ENCODE measurements at places on chromosomes 6 and 20.

DNA sequence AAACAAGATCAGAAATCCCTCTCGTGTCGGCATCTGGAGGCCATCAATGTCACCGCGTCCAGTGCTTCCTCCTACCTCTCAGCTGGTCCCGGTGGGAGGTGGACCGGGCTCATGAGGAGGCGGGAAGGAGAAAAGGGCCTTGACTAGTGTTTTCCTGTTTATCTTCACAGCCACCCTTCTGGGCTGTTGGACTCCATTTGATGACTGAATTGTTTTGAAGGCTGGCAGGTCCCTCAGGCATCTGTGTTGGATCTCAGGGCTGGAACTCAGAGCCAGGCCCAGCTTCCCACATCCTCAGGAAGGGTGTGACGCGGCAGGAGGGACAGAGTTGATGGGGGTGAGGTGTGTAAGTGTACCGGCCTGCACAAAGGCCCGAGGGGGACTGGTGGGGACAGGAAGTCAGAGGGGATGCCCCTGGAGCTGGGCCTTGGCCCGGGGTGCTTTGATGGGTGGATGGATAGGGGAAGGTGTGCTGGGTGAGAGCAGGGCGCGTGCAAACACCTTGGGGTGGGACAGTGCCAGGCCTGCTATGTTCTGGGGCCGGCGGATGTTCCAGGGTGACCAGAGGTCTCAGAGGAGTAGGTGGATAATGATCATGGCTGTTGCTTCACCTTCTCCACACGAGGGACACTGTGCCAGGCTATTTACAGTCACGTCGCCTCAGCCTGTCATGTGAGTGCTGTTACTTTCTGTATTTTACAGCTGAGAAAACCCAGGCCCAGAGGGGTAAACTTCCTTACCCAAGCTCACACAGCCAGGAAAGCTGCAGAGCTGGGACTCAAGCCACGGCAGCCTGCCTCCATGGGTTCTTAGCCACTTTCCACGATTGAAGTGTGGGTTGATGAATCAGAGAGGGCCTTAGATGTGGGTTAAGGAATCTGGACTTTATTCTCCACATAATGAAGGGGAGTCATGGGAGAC, 17.9 kb upstream of the CHMP4B start:
- DNase-seq: no peak

GRCh38 chr6:5351552-5352210, 90.4 kb downstream of the FARS2 start:
- DNase-seq: no peak

DNA sequence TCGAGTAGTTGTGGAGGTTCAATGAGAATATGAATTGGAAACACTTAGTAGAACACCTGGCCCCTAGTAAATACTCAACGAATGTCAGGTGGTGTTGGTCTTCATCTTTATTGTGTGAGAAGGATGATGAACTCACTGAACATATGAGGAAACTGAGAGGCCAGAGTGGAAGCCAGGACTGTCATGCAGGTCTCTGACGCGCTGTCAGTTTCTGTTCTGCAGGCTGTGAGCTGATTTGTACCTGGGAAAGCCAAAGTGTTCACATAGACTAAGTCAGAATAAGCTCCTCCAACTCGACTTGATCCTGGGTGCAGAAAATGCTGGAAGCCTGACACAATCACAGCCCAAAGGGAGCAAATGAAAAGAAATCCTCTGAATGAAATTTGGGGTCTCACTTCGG, 222.2 kb downstream of the LY86 start:
- DNase-seq: no peak

DNA sequence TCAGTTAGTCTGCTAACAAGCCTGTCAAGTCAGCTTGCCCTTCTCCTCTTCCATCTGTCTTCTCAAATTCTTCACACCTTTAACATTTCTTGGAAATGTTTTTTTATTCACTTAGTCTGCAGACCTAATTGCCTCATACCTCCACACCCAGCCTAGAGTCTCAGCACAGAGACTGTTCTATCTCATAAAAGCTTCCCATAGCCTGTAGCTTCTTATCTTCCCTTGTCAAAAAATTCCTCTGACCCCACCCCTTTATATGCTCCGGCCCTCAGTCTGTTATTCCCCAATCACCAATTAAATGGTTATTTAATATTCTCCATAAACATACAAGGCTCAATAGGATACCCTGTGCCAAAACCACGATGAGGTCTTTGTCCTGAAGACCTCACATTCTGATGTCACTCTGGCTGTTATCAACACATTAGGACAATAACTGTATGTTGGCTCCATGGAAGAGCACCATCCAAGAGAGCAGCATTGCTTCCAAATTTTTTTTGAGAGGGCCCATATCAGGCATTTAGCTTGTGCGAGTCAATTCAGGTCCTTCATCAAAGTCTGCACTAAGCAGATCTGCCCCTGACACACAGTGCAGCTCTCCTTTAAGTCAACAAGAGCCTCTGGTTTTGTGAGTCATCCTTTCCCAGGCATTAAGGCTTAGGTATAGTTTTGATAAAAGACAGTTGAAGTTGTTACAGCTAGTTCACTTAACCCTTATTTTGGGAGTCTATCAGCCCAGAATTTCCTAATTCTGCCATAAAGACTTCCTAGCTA, 83.2 kb upstream of the TBX18 start:
- DNase-seq: no peak

DNA sequence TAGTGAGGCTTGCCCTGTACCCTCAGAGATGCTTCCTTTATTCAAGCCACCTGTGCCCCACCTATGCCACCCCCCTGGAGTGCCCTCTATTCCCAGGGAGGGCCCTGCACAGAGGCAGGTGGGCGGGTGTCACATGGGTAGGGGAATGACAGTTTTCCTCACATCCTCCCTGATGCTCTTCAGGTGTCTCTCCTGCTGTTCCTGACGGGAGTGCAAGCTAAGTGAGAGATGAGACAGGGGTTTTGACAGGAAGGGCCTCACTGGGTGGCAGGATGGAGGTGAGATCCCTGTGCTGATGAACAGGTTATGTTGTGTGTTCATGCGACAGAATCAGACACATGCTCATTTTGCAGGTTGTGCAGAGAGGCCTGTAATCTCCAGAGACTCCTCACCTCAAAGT, 164.1 kb upstream of the CHD6 start:
- DNase-seq: no peak

GRCh38 chr20:59406446-59406845, 106.0 kb downstream of the EDN3 start:
- DNase-seq: no peak

- DNase-seq: no peak
Measured at GRCh38 chr6:55868771-55869479, 6.5 kb downstream of the BMP5 start.

- DNase-seq: no peak
Measured at GRCh38 chr20:3013771-3014170, 29.7 kb upstream of the GNRH2 start.

GRCh38 chr6:7833751-7834070, 76.9 kb downstream of the TXNDC5 start:
- no peak for DNase-seq

GRCh38 chr6:151440930-151441329, 11.0 kb downstream of the RMND1 start:
- DNase-seq: no peak

- no peak for DNase-seq
Measured at GRCh38 chr6:137866200-137866913, 702 bp upstream of the TNFAIP3 start.

- DNase-seq: no peak
Measured at GRCh38 chr20:25274481-25274880, 26.6 kb downstream of the PYGB start.

DNA sequence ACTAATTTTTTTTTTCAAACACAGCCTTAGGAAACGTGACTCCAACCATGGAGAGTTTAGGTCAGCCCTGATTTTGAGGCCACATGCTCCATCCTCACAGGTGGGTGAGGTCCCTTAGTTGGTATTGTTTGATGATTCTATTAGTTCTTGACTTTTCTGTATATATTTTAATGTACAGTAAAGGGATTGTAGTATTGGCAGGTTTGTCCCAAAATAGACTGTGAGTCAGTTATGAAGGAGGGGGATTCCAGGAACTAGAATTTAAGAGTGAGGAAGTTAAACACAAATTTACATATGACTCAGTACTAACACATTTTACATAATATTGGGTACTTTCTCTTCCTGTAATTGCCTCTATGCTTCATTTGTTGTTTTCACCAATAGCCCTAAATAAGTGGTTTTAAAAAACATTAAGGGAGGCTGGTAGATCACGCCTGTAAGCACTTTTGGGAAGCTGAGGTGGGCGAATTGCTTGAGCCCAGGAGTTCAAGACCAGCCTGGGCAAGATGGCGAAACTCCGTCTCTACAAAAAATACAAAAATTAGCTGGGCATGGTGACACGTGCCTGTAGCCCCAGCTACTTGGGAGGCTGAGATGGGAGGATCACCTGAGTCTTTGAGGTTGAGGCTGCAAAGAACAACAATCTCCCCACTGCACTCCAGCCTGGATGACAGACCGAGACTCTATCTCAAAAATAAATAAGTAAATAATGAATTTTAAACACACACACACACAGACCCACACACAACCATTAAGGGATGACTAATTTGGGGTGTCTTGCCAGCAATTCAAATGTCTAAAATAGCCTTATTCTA, 81.8 kb downstream of the SGK1 start:
- DNase-seq: no peak

- DNase-seq: no peak
Measured at GRCh38 chr20:4697189-4697830, 24.4 kb upstream of the PRND start.

GRCh38 chr20:54323227-54323734, 115.4 kb downstream of the PFDN4 start:
- no peak for DNase-seq

DNA sequence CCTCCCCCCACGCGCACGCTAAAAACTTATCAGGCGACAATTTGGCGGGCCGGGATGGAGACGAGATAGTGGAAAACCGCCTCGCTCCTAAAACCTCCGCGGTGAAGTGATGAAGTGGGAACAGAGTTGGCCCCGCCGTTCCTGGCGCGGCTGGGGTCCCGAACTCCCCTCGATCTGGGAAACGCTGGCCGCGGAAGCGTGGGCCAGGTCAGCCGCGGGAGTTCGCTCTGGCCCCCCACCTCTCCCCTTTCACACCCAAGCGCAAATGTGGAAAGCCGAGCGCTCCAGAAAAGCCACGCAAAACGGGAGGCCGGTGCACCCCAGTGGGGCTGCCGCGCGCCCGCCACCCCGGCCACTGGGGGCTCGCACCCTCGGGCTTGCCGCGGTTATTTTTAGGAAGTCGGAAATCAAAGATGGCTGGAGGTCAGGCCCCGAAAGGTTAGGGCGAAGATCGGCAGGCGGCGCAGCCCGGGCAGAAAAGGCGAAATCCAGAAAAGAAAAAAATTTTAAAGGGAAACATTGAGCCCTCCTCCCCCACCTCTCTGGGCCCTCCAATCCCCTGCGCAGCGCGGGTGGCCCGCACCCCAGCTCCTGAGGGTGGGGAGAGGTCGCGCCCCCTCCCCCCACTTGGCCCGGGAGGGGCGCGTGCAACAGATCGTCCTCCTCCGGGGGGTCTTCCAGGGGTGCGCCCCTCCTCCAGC, 1.0 kb downstream of the SALL4 start:
- no peak for DNase-seq

DNA sequence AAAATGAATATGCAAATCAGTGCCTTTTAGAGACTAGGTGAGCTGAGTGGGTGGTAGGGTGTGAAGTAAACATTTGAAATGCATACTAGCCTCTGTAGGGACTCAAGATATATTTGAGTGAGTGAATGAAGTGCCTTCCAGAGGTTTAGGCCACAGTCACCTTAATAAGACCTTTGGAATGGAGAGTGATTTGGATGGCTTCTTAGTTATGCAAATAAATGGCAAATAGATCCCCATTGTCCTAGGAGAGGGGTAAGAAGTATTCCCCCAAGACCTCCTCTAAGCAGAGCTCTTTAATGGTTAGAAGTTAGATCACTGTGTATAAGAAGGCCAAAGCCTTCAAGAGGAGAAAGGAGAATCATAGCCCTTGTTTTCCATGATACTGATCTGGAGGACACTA, 47.8 kb upstream of the IMPG1 start:
- no peak for DNase-seq
